Inflammatory macrophage treated with lipopolysaccharide for 1 hour (primary cell): ENCODE measurements at places on chromosomes 6 and 20.
A peak's percentile ranks its signal among the peaks of the same experiment; 100 is the strongest.

- DNase-seq, result peak; percentile 58
Observed at GRCh38 chr6:52049252-52050050, 38.0 kb downstream of the PKHD1 start.

- DNase-seq, result no peak
Observed at GRCh38 chr20:32965581-32966373, 38.5 kb downstream of the SUN5 start.

- no peak for DNase-seq
Observed at GRCh38 chr20:47088335-47088734, 193.7 kb downstream of the EYA2 start.

GRCh38 chr6:27178407-27178730 is 69.1 kb upstream of the PRSS16 start:
- DNase-seq, result no peak

DNA sequence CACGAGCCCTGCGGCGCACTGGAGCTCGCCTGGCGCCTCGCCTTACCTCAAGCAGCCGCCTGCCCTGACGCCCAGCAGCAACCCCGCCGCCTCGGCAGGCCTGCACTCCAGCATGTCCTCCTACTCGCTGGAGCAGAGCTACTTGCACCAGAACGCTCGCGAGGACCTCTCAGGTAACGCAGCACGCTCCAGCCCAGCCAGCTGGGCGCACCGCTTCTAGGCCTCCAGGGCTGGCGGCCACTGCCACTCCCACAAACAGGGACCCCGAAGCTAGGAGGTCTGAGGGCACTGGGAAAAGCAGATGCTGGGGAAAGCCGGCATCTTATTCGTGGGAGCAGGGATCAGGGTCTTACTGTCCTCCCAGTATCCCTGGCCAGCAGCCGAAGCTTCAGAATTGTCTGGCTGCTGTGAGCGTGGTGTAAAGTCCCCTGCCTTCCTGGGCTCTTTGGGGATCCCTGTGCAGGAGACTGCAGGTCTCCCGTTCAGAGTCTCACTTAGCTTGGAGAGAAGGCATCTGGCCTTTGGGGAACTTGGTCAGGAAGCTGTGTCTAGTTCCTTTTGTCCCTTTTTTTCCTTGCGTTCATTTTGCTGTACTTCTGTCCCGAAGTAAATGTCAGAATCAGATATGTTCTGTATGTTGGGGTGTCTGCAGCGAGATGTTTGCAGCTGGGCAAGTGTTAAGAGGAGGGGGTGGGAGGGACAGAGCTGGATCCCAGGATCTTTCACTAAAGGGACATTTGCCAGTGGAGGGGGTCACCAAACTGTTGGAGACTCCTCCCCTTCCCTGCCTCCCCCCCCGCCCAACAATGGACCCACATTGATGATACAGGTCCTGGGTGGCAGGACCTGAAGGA is 1.8 kb downstream of the FOXF2 start:
- no peak for DNase-seq

GRCh38 chr20:63320616-63321147 is 27.7 kb downstream of the COL20A1 start:
- no peak for DNase-seq

DNA sequence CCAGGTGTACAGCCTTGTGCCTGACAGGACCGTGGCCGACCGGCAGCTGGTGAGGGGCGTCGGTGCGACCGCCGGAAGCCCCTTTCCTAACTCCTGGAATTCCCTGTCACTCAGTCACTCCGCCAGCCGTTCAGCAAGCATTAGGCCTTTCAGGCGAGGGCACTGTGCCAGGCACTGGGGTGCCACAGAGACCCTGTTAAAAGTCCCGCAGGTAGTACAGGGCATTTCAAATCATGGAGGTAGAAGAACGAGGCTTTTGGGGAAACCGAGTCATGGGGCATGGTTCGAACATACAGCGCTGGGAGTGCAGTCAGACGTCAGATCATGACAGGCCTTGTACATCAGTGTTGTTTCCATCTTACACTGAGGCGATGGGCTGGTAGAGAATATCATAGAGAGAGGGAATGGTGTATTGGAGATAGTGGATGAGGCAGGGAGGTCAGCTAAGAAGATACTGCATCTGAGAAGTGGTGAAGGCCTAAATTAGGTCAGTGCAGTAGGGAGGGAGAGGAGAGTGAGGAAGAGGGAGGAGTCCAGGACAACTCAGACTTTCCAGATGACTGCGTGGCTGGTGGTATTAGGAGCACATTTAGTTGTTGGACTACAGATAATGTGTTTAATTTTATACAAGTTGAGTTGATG is 892 bp upstream of the DXO start:
- peak; percentile 8 for DNase-seq

DNA sequence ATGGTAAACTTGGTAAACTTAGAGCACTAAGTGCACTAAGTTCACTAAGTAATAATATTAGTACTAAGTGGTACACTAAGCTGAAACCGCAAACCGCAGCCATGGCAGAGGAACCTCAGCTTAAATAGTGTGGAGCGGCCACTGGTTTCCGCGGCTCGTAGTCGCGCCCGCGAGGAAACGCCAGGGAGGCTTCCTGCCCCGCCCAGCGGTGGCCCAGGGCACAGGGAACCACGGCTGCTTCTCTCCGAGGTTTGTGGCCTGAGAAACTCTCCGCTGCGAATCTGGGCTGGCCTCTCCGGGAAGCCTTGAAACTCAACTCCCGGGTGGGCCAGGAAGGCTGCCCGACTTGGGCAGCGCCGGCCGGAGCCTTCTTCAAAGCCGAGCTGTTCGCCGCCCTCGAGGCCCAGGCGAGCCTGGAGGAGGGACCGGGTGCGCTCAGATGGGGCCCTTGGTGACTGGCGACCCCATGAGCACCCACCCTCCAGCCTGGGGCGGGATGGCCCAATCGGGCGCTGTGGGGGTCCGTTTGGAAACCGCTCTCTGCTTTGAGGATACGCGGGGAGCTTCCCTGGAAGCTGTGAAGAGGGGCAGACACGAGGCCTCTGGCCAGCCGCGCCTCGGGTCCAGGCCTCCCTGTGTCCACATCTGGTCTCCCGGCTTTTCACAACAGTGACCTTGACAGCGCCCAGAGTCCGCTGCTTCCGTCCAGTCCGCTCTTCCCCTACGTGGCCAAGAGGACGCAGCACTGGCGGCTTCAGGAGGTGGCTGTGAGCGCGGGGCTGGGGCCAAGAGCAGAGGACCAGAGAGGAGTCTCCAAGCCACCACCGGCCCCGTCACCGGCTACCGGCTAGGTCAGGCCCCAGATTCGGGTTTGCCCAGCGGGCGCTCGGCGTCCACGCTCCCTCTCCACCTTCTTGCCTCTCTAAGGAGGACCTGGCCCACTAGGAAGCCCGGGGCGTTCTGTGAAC is 25.4 kb upstream of the HLA-E start:
- DNase-seq, result peak; percentile 70

DNA sequence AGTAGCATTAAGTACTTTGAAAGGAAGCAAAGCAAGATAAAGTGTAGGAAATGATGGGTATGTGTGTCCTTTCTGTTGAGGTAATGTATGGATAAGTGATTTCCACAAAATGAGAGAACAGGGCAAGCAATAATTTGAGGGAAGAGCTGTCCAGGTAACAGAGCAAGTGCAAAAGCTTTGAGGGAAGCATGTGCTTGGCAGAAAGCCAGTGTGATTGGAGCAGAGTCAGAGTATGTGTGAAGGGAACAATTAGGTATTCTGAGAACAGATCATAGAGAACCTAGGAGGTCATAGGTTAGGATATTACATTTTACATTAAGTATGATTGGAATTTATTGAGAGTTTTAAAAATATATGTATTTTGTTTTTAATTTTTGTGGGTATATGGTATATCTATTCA is 30.2 kb upstream of the MAN1A1 start:
- no peak for DNase-seq

DNA sequence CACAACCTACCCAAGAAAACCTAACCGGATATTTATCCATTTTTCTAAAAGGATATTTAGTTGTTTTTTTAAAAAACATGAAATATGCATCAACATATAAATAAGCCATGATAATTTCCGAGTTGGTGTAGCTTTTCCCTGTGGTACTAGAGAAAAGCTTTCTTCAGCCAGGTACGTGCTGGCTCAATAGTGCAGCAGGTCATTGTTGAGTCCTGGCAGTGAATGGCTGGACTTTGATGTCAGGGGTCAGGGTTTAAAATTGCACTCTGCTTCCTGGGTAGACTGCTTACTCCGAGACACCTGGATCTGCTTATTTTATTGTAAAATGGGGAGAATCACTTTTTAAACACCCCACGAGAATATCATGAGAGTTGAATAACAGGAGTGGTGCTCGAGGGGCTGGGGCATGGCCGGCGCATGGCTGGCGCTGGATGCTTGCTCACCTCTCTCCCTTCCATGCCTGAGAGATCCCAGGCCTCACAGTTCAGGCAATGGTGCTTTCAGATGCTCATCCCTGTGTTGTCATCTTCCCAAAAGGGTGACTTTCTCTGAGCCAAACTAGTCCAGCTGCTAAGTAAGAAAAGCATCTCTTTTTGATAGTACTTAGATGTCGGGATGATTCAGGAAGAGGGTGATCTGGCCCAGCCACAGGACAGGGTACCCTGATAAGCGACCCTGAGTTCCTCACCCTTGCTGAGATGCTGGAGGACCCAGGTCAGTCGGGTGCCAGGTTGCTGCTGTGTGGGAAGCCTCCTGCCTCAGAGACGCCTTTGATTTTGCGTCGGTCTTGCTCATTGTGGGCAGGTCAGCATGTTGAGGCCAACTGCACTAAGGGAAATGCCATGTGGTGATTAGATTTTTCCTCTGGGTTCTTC is 269.1 kb upstream of the FOXQ1 start:
- DNase-seq, result no peak

GRCh38 chr6:149860834-149861602 is 3.1 kb downstream of the LRP11 start:
- no peak for DNase-seq

- no peak for DNase-seq
Observed at GRCh38 chr20:2914160-2914559, 40.9 kb downstream of the PTPRA start.
